COR-L47 (cell line): ENCODE measurements at places on chromosomes 7 and 10.

- DNase-seq: no peak
Observed at GRCh38 chr10:115050375-115051010, 42.7 kb upstream of the ATRNL1 start.

GRCh38 chr7:116331020-116331419 is 120.7 kb downstream of the TES start:
- no peak for DNase-seq

GRCh38 chr10:17226891-17227303 is 1.1 kb upstream of the VIM start:
- no peak for DNase-seq

GRCh38 chr7:7569615-7570014 is 2.9 kb downstream of the MIOS start:
- no peak for DNase-seq

- no peak for DNase-seq
Observed at GRCh38 chr10:121926671-121927317, 1.0 kb downstream of the ATE1 start.
